NCI-H1092 treated with DMSO at 0.1 percent for 48 hours (cell line): ENCODE measurements at places on chromosomes 6 and 20.

DNA sequence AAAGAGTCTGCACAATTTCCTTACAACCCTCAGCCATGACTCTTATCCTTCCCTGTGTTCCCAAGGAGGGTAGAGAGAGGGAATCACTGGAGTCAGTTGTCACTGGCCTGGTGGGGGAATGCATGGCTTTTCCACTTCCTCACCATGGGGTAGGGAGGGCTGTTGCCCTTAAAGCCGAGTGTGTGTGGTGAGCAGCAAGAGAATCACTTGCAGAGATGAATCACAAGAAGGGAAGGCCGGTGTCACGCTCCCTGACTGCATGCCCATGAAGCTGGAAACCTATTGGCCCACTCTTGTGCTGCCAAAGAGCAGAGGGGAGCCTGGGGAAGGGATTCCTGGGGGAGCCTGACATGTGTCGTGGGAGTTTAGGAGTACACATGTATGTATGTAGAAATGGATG is 18.1 kb upstream of the BMP6 start:
- no peak for DNase-seq

DNA sequence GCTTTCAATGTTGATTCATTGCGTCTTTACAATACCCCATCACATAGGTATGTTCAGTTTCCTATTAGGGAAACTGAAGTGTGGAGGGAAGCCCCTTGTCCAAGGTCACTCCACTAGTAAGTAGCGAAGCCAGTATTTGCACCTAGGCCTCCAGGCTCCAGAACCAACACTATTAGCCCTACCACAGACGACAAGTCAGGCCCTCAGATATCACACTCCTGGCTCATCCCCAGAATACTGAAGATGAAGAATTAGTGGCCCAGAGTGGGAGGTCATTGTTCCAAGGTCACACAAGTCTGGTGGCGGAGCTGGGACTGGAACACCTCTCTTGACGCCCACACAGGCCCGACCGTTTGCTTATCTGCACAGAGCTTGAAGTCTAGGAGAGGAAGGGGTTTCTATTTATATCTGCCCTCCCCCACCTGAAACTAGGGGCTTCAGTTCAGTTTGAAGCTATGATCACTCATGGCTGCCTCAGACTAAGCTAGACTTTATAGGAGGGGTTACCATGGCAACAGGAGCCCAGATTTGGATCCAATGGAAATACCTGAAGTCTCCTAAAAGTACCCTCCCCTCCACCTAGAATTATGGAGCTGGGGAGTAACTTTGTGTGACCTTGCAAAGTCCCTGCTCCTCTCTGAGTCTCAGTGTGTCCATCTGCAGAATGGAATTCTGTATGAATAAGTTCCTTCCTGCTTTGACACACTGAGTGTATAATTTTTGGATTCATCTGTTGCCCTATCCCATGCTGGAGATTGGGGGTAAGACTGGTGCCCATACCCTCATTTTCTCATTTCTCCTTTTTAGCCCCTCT is 2.2 kb downstream of the SNTA1 start:
- no peak for DNase-seq

- DNase-seq, result no peak
These were observed 20.7 kb upstream of the UTRN start for GRCh38 chr6:144264270-144265060.

DNA sequence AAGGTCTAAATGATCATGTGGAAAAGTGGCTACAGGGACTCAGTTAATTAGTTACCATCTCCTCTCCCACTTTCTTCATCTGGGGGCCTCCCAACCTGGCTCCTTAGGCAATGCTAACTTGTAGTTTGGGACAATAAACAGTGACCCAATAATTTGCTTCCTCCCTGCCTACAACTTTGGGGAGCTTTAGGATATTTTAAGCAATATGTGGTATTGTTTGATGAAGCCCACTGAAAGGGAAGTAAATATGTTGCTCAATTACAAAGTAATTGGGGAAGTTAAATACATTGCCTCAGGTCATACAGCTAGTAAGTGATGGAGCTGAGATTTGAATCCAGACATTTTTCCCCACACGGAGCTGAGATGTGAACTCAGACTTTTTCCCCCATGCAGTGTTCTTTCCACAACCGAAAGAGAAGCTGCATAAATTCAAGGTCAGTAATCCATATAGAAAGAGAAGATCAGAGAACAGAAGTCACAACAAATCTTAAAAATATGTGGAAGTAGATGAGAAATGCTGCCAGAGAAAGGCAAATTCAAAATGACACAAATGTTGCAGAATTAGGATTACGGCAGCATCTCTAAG is 26.6 kb downstream of the ZHX3 start:
- no peak for DNase-seq
